ENCODE measurements at places on chromosomes 1 and 21. TPM values are rescaled to one million over a fixed set of nuclear protein-coding genes. Genes with fewer than 3 reads are reported as not detected.
A peak's percentile ranks its signal among the peaks of the same experiment; 100 is the strongest.

DNA sequence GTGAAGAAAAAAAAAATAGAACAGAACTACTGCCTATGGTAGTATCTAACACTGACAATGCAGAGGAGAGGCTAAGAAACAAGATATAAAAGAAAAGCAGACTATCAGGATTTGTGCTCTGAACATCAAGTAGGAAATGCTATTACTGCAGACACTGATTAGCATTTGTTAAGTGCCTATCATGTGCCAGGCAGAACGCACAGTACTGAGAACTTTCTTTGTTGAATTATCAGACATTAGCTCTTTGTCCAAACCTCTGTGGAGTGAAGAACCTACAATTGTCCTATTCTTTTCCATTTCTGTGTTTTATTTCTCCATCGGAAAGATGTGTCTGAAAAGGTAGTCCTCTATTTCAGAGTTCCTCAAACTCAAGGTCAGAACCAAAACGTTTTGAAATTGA, 30.5 kb upstream of the DISP1 start:
- no peak for DNase-seq

DNA sequence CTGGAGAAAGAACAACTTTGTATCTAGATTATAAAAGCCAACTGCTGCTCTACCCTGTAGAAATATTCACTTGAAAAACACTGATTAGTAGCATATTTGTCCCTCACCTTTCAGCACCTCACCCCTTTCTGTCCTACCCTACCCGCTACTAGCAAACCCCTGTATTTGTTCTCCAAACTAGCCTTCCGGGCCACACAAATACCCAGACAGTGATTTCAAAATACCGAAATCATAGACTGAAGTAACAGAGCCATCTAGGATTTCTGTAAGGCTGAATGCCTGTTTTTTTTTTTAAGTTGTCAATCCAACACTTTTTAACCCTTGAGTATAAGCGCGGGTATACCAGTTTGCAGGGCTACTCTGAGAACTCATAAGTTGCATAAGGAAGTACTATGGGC, 398 bp upstream of the DPT start:
- DNase-seq = no peak

DNA sequence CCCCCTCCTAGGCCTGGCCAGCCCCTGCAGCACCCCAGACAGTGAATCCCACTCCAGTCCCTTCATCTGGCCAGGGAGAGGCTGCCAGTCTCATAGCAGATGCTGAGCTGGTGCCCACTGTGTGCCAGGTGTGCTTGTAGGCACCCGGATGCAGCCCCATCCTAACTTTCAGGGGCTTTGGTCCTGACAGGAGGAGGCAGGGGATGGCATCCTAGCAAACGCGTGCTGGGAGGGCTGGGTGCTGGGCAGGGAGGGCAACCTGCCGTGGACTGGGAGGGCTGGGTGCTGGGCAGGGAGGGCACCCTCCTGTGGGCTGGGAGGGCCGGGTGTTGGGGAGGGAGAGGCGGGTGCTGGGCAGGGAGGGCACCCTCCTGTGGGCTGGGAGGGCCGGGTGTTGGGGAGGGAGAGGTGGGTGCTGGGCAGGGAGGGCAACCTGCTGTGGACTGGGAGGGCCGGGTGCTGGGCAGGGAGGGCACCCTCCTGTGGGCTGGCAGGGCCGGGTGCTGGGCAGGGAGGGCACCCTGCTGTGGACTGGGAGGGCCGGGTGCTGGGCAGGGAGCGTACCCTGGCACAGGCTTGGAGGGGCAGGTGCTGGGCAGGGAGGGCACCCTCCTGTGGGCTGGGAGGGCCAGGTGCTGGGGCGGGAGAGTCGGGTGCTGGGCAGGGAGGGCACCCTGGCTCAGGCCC, 35.3 kb downstream of the SLC19A1 start:
- DNase-seq = no peak

DNA sequence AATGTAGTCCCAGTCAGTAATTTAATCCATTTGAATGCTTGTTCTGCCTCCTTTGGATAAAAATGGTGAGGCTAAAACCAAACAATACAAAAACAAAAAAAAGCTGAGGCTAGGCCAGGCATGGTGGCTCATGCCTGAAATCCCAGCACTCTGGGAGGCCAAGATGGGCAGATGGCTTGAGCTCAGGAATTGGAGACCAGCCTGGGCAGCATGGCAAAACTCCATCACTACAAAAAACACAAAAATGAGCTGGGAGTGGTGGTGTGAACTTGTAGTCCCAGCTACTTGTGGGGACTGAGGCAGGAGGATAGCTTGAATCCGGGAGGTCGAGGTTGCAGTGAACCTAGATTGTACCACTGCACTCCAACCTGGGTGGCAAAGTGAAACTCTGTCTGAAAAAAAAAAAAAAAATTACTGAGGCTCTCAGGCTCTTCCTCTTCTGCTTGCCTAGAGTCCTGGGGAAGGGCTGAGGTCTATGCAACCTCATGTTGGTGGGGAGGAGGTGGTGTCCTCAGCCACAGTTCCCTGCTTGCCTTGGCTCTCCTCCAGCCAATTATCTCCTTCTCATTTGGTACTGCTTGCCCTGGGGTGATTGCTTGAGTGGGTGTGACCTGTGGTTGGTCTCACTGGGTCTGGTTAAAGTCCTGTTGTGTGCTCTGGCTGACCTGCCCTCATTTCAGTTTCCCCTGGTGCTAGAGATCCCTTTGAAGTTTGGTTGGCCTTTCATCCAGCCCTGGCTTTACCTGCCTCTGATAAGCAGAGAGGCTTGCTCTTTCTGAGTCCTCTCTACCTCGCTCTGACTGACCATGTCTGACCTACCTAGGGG, 20.9 kb downstream of the S1PR1 start:
- no peak for DNase-seq

DNA sequence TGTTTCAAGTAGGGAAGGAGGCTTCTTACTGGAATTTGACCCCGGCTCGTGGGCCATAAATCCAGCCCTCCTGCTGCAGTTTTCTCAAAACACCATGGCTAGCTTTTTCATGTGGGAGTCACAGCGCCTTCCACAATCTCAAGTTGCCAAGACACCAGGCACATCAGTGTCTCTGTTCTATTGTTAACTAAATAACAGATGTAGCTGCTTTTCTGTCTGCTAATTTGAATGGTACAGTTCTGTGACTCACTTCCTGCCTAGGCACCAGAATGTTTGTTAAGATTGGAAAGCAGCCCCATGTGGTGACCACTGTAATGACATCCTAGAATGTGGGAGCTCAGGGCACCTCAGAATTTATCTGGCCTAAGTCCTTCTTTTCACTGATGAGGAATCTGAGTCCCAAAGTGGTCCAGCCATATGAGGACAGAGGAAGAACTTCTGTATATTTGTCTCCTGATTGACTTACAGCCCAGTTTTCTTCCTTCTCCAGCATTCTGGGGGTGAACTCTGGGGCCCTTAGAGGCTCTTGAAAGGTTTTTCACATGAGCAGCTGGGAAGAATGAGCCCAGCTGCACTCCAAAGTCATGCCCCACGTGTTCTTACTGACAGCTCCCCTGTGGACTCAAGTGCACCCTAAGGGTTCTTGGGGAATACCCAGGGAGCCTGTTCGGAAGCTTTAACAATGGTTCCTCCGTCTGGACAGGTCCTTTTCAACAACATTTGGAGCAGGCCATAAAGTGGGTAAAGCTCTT, 27.5 kb downstream of the TRIM45 start:
- peak; percentile 95 for DNase-seq

DNA sequence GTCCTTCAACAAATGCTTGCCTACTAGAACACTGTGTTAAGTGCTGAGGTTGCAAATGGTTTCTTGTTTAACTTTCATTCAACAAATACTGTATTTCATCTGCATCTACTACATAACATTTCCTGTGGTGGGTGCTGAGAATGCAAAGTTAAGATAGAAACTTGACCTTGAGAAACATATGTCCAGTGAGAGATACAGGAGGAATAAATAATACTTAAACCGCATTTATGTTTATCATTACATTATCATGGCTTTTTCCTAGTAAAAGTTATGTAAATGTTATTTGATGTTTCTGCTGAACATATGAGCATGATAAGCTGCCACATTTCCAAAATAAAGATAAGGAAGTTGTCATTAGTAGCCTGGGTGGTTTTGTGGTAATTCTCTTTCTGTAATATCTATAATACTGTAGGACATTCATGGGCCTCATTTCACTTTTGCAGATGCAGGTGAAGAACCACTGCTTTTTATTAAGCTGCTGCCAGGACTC, 590.4 kb downstream of the PLPP3 start:
- DNase-seq = no peak

GRCh38 chr1:38563942-38564735, 295.4 kb downstream of the RRAGC start:
- no peak for DNase-seq

GRCh38 chr1:161115132-161115711, 2.6 kb downstream of the PFDN2 start:
- DNase-seq = peak; percentile 93

DNA sequence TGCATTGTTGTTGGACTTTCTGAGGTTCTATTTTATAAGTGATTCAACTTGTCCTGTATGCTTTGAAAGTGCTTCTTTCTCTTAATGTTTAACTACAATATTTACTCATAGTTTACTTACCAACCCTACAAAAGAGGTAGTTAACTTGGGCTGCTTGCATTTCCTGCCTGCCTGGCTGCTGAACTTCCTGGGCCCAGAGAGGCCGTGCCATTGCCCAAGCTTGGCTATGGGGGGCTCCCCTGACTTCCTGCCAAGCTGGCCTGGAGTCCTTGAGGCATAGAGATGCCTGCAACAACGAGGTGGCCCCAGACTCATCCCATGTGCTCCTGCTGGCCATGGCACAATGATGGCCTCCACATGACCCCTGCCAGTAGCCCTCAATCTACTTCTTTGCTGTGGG, 361.6 kb upstream of the PLD5 start:
- DNase-seq = no peak

- DNase-seq = no peak
Measured at GRCh38 chr1:89611721-89612120, 21.2 kb upstream of the LRRC8C start.

DNA sequence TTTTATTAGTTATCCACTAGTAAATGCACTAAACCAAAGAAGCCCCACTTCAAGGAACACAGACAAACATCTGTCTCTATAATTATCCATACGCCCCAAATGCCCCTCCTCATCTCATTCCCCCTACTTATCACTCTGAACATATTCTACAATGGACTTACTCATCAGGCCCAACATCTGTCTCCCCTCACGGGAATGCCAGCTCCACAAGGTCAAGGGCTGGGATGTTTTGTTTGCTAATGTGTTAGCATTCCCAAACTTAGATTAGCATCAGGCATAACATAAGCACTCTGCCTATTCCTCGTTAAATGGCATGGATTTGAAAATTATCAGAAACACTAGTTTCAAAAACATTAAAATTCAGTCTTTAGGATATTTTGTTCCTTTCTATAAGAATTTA, 279.5 kb downstream of the DSCAM start:
- no peak for DNase-seq

GRCh38 chr1:35576061-35576765, 3.1 kb downstream of the TFAP2E start:
- DNase-seq = no peak

The KRTAP19-3 gene
- not detected for total RNA-seq

The OR2AK2 gene
- not detected for total RNA-seq

The AJAP1 gene
- total RNA-seq = 0.05 TPM

The HSD3B1 gene
- total RNA-seq = not detected

The RAD54L gene
- 2.0 TPM for total RNA-seq

The FHAD1 gene
- total RNA-seq = 0.23 TPM

The CFAP74 gene
- not detected for total RNA-seq

The NBPF14 gene
- total RNA-seq = 6.6 TPM

The CD52 gene
- not detected for total RNA-seq

The CR1L gene
- 0.14 TPM for total RNA-seq

The HTR1D gene
- 0.28 TPM for total RNA-seq

The LIPI gene
- total RNA-seq = not detected

The PLXNA2 gene
- 95.8 TPM for total RNA-seq

The MRPL39 gene
- 32.7 TPM for total RNA-seq

The CCDC18 gene
- 18.1 TPM for total RNA-seq
